ENCODE measurements at places on chromosomes 11 and 22.

- no peak for DNase-seq
These were observed 5.4 kb upstream of the LTBP3 start for GRCh38 chr11:65563601-65564000.

- DNase-seq = peak; percentile 43
These were observed 178.6 kb downstream of the MIAT start for GRCh38 chr22:26835929-26836528.

- no peak for DNase-seq
These were observed 464 bp upstream of the CECR2 start for GRCh38 chr22:17368554-17369438.

DNA sequence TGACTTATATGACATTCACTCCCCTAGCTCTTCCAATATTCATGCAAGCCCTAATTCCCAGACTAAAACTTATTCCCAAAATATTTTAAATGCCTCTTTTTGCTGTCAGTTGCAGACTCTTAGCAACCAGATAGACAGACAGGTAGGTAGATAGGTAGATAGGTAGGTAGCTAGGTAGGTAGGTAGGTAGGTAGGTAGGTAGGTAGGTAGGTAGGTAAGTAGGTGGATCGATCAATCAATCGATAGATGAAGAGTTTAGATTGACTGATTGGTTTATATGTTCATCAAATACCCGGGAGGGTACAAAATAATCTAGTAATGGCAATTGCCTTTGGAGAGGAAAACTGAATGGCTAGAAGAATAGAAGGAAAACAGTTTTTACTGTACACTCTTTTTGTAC is 86.3 kb downstream of the TTC28 start:
- no peak for DNase-seq

- DNase-seq = no peak
These were observed 93.5 kb downstream of the MYEOV start for GRCh38 chr11:69387409-69387885.
